ENCODE measurements at places on chromosomes 13 and 19. TPM values are rescaled to one million over a fixed set of nuclear protein-coding genes. Genes with fewer than 3 reads are reported as not detected.

- H3K36me3 ChIP-seq, result no peaks in the 10 kb centered on the region
- DNase-seq, result no peak
- no peak overlapping the region for H3K4me3 ChIP-seq
- peaks cover 10% of the 10 kb centered on the region for H3K4me1 ChIP-seq
Measured at GRCh38 chr13:85985797-85986196, 186.6 kb upstream of the SLITRK6 start.

GRCh38 chr13:100811024-100811865, 136.7 kb upstream of the TMTC4 start:
- peaks cover 51% of the 10 kb centered on the region for H3K27me3 ChIP-seq
- no peaks in the 10 kb centered on the region for H3K36me3 ChIP-seq
- no peak overlapping the region for H3K27ac ChIP-seq
- peaks cover 2% of the 10 kb centered on the region for H3K4me1 ChIP-seq
- no peak for DNase-seq

GRCh38 chr13:66139250-66139649, 1090.9 kb downstream of the PCDH9 start:
- no peak overlapping the region for H3K27ac ChIP-seq
- H3K4me1 ChIP-seq, result peaks cover 2% of the 10 kb centered on the region
- H3K27me3 ChIP-seq, result no peaks in the 10 kb centered on the region
- DNase-seq, result no peak
- H3K36me3 ChIP-seq, result no peaks in the 10 kb centered on the region

DNA sequence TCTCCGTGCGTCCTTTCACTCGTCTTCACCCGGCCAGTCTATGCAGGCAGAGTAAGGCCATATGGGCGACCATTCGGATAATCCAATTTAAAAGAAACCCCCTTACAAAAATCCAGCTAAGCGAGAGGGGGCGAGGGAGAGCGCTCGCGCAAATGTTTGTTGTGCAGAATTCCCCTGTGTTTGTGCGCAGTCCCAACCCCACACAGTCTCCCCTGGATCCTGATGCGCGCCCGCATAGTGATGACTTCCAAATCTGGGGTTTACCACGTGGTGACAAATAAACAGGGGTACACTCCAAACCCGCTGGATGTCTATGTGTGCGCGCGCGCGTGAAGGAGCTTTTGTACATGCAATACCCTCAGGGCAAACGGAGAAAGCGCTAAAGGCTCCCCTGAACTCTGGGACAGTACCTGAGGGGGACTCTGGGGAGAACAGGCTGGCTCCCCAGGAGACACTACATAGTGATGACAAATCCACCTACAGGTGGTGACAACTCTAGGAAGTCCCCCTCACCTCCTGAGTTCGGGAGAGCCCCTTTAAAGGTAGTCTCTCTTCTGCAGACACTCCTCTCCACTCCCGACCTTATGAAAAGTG, 8.5 kb downstream of the SOX21 start:
- DNase-seq, result peak; percentile 73
- no peak overlapping the region for H3K27ac ChIP-seq
- peaks cover 10% of the 10 kb centered on the region for H3K4me1 ChIP-seq
- no peak overlapping the region for H3K4me3 ChIP-seq
- H3K36me3 ChIP-seq, result no peaks in the 10 kb centered on the region

DNA sequence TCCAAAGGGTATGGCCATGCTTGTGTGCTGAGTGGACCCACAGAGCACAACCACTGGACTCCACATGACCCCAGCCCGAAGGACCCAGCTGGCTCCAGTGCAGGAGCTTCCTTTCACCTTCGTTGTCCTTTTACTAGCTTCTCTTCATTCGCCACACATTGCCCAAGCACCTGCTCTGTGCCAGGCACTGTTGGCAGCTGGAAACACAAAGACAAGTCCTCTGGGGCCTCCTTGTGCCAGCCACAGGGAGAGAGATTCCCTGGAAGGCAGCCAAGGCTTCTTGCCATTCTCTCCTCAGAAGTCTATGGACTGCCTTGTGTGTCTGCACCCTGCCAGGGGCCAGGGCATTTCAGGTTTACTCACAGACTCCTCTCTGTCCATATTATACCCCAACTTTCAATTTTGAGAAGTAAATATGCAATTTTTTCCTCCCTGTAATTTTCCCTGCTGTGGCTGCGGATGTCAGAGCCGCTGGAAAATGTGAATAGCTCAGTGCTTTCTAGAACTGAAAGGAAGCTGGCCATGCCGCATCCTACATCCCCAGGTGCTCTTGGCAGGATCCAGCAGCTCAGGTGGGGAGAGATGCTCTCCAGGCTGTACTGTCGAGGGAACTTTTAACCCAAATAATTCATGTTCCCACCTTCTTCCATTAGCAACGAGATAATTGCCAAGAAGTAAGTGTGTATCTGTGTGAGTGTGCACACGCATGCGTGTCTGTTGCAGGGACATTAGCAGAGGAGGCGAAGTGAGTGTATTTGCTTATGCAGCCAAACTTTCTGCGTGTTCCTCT, 57.2 kb downstream of the CHST8 start:
- no peaks in the 10 kb centered on the region for H3K27me3 ChIP-seq
- H3K36me3 ChIP-seq, result no peaks in the 10 kb centered on the region
- DNase-seq, result no peak
- H3K4me3 ChIP-seq, result no peak overlapping the region
- H3K27ac ChIP-seq, result no peak overlapping the region

GRCh38 chr19:53881482-53882390, at the start of gene PRKCG:
Gene PRKCG, plus strand, starts transcription at chr19:53882197. Its CDS starts 298 bp downstream, at chr19:53882495.
- H3K27ac ChIP-seq, result no peak within 1 kb of the TSS
- H3K4me3 ChIP-seq, result peak within 1 kb of the TSS; percentile 38
- H3K36me3 ChIP-seq, result peaks cover 3% of the 10 kb centered on the region
- DNase-seq, result no peak

- H3K4me3 ChIP-seq, result no peak overlapping the region
- H3K4me1 ChIP-seq, result no peaks in the 10 kb centered on the region
- H3K36me3 ChIP-seq, result no peaks in the 10 kb centered on the region
- H3K27ac ChIP-seq, result no peak overlapping the region
- DNase-seq, result no peak
Measured at GRCh38 chr19:6832412-6832811, 55.0 kb upstream of the ADGRE1 start.

- no peaks in the 10 kb centered on the region for H3K36me3 ChIP-seq
- peaks cover 27% of the 10 kb centered on the region for H3K27me3 ChIP-seq
- no peak overlapping the region for H3K4me3 ChIP-seq
- peaks cover 3% of the 10 kb centered on the region for H3K4me1 ChIP-seq
- DNase-seq, result no peak
- H3K27ac ChIP-seq, result no peak overlapping the region
Measured at GRCh38 chr13:24995225-24995804, 100.6 kb upstream of the PABPC3 start.

DNA sequence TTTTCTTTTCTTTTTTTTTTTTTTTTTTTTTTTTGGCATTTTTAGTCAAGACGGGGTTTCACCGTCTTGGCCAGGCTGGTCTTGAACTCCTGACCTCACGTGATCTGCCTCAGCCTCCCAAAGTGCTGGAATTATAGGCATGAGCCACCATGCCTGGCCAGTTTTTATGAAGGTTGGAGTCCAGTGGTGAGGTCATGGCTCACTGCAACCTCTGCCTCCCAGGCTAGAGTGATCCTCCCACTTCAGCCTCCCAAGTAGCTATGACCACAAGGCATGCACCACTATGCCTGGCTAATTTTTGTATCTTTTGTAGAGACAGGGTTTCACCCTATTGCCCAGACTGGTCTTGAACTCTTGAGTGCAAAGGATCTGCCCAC, 4.2 kb downstream of the SNRPA start:
- DNase-seq, result no peak
- no peaks in the 10 kb centered on the region for H3K27me3 ChIP-seq
- peaks cover 24% of the 10 kb centered on the region for H3K4me1 ChIP-seq
- H3K27ac ChIP-seq, result no peak overlapping the region

DNA sequence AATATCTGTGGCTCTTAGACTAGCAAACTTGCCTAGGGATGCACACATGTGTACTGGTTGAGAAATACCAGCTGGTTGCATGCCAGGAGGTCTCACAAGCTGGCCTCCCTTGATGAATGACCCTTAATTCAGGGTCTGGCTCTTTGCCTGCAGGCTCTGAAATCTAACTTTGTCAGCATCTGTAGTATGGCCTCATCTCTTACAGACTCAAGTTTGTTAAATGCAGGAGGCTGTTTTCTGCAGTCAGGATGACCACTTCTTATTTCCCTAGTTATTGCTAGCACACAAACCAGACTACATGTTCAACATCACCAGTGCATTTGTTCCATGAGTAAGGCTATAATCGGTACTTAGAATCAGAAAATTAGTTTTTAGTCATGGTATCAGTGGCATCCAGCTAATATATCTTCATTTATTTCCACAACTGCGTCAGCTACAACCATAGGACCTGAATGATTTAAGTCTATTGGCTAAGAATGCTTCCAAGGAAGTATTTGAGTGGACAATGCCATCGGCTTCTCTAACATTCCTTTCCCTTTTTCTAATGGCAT, 23.3 kb upstream of the POSTN start:
- no peaks in the 10 kb centered on the region for H3K27me3 ChIP-seq
- no peaks in the 10 kb centered on the region for H3K36me3 ChIP-seq
- H3K4me3 ChIP-seq, result no peak overlapping the region

- no peaks in the 10 kb centered on the region for H3K27me3 ChIP-seq
- peak within 1 kb of the TSS; percentile 93 for H3K4me3 ChIP-seq
- peaks cover 18% of the 10 kb centered on the region for H3K36me3 ChIP-seq
- H3K4me1 ChIP-seq, result peaks cover 35% of the 10 kb centered on the region
Measured at GRCh38 chr19:54191011-54191810, at the start of gene TSEN34. Gene TSEN34, plus strand, starts transcription at chr19:54191308. Its CDS starts 57 bp downstream, at chr19:54191365.

DNA sequence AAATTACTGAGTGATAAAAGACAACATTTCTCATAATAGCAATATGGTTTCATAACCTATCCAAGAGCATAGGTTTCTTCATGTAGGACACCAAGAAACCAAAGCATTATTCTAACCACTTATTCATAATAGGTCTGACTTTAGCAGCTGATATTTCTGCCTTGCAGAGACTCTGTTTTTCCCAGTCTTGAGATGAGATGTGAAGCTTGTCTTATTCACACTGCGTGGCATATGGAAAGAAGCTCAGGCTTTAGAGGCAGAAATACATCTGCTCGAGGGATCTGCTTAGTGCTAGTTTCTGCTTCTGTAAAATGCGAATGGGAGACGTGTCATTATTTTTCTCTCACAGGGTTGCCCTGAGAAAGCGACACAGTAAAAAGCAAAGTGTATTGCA, 232.0 kb upstream of the SPRY2 start:
- DNase-seq, result no peak
- no peaks in the 10 kb centered on the region for H3K36me3 ChIP-seq
- H3K4me3 ChIP-seq, result no peak overlapping the region
- H3K27ac ChIP-seq, result no peak overlapping the region
- H3K27me3 ChIP-seq, result no peaks in the 10 kb centered on the region

DNA sequence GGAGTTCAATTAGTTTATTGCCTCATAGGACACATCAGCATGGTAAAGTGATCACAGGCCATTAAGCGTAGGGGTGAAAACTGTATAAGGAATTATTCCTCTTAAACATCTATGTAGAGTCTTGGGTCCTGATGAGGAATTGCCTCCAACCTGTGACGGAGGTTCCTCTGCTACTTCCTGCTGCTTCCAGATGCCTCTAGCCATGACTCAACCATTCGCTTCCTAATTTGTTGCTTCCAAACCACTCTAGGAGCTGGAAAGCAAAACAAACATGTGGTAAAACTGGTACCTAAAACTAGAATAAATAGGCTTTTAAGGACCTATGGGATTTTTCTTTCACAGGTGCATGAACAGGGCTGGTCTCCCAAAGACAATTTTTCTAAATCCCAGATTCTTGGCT, 253.8 kb downstream of the KLF12 start:
- H3K27me3 ChIP-seq, result no peaks in the 10 kb centered on the region
- no peak overlapping the region for H3K27ac ChIP-seq
- H3K4me3 ChIP-seq, result no peak overlapping the region
- H3K36me3 ChIP-seq, result peaks cover 14% of the 10 kb centered on the region
- peaks cover 7% of the 10 kb centered on the region for H3K4me1 ChIP-seq

DNA sequence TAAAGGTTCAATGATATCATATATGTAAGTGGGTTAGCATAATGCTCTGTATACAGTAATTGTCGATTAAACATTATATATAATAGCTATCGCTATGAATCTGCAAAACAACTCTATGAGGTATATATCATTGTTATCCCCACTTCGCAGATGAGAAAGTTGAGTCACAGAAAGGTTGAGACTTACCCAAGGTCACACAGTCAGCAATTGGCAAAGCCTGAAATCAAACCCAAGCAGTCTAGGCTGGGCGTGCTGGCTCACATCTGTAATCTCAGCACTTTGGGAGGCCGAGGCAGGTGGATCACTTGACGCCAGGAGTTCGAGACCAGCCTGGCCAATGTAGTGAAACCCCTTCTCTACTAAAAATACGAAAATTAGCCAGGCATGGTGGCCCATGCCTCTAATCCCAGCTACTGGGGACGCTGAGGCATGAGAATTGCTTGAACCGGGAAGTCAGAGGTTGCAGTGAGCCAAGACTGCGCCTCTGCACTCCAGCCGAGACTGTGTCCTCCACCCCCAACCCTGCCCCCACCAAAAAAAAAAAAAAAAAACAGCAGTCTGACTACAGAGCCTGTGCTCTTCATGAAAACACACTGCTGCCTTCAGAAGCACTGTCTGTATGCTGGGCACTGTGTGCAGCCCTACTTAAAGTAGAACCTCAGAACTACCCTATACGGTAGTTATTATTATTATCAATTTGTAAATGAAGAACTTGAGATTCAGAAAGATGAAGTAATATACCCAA, 1.3 kb downstream of the HSPBP1 start:
- peak overlapping the region; percentile 100 for H3K4me3 ChIP-seq
- H3K36me3 ChIP-seq, result peaks cover 10% of the 10 kb centered on the region
- peak overlapping the region; percentile 14 for H3K27ac ChIP-seq
- no peaks in the 10 kb centered on the region for H3K27me3 ChIP-seq
- peaks cover 12% of the 10 kb centered on the region for H3K4me1 ChIP-seq
- no peak for DNase-seq

IL17D gene
- 10.7 TPM for total RNA-seq

KLF1 gene
- not detected for total RNA-seq

GNG8 gene
- not detected for total RNA-seq

GIPR gene
- 1.3 TPM for total RNA-seq

AP2S1 gene
- total RNA-seq, result 226 TPM

CRB3 gene
- not detected for total RNA-seq

PRODH2 gene
- not detected for total RNA-seq

PRR12 gene
- total RNA-seq, result 31.6 TPM

GSX1 gene
- not detected for total RNA-seq

ZSCAN1 gene
- total RNA-seq, result 0.57 TPM

KLHL1 gene
- total RNA-seq, result not detected

RASIP1 gene
- 0.57 TPM for total RNA-seq

DOCK6 gene
- 81.7 TPM for total RNA-seq
